Lower lobe of right lung (tissue), 2 donors: ENCODE measurements at places on chromosomes 4 and X.

DNA sequence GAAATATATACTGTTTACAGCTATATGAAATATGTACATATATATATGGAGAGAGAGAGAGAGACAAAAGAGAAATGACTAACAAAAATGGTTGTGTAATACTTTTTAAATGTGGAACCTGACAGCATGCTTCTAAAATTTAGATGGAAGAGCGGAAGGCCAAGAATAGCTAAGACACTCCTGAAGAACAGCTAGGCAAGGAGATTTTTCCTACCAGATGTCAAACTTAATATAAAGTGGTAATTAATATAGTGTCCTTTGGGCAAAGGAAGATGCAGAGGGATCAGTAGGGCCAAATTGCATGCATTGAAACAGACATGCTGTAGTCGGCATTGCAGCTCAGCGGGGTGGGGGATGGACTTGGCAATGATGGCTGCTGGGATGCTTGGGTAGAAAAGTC, 45.2 kb downstream of the ADD1 start:
- no peak for DNase-seq

- DNase-seq: no peak
Measured at GRCh38 chr4:72463724-72464123, 105.3 kb downstream of the ADAMTS3 start.

GRCh38 chr4:2954358-2955185, 8.6 kb downstream of the NOP14 start:
- no peak for DNase-seq

DNA sequence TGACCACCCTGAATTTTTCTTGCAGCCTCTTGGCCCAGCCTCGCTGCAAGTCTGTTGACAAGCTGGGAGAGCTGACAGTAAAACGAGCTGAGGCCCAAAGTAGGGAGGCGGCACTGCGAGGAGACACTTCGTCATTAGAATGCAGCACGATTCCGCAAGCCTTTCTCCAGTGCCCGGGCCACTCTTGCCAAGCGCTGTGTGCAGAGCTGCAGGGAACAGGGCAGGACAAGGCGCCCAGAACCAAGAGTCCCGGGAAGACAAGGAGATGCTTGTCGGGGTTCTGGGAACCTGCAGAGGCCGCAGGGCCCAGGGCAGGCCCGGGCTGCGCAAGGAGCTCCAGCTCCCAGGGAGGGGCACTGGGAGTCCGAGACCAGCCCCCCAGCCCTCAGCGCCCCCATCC, 187.1 kb downstream of the BCOR start:
- DNase-seq: no peak

DNA sequence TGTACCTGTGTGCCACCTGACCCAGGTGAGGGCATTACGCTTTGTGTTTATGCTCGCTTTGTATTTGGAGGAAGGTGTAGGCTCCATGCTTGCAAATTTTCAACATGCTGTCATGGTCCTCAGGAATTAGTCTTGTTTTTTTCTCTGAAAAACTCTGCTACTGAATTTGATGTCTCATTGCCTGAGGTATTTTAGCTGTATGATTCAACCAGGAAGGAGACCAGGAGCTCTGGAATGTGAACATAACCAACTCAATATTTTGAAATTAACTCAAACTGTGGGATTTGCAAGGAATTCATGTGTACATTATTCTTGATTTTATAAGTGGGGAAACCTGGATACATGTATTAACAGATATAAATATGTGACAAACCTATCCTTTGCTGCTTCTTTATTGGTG, 134.1 kb downstream of the SLC4A4 start:
- DNase-seq: no peak

- no peak for DNase-seq
Measured at GRCh38 chr4:89242864-89243732, 64.5 kb downstream of the GPRIN3 start.

- DNase-seq: no peak
Measured at GRCh38 chr4:16652732-16653305, 245.6 kb downstream of the LDB2 start.

- no peak for DNase-seq
Measured at GRCh38 chrX:153565996-153566580, 32.9 kb downstream of the CCNQ start.

- DNase-seq: no peak
Measured at GRCh38 chr4:41144812-41145211, 69.5 kb downstream of the APBB2 start.

- no peak for DNase-seq
Measured at GRCh38 chrX:150696331-150696730, 3.1 kb downstream of the MTMR1 start.

DNA sequence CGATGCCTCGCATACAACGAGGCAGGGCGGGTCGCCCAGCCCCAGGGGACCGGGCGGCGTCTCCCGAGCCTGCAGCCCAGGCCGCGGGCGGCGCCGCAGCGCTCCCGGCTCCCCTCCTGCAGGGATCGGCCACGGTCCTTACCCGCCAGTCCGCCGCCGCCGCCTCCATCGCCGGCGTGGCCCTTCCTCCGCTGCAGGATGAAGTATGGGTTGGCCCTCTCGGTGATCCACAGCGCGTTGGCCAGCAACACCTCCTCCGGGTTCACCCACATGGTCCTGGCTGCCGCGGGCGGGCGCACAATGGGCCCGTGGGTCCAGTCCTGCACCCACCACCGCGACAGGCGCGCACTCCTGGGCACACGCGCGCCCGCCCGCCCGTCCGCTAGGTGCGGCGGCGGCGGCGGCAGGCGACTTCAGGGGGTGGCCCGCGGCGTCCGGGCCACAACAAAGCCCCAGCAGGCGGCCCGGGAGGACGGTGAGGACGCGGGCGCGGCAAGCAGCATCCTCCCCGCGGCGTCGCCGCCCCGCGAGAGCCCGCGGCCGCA, 339 bp downstream of the TBC1D9 start:
- peak; percentile 73 for DNase-seq

DNA sequence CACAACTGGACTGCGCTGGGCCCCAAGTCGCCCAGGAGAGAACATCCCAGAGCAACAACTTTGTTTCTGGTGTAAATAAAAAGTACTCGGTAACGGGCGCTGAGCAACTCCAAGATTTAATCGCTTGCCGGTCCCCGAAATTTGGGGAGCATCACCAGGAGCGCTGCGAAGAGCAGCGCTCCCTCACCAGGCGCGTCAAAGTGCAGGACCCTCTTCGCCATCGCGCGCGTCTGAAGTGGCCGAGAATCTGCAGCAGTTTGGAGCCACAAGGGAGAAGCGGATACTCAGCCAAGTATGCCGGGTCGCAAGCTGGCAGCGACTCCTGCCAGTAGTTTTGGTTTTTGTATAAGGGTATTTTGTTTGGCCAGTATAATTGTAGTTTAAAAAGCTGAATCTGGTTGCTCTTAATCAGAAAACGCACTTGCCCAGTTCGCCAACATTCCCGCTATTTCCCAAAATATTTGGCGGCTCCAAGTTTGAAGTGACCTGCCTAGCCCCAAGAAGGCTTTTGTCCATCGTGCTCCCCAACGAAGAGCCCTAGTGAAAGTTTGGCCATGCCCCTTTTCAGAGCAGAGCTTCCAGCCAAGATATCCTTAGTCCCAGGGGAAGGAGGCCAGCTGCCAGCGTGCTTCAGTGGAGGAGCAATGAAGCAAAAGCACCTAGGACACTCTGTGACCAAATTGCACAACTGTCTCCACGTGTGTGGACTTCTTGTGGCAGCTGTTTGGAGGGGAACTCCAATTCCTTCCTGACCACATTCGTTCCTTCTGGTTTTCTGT, 557 bp upstream of the KDR start:
- peak; percentile 46 for DNase-seq

GRCh38 chrX:109036624-109037023, 300.3 kb upstream of the IRS4 start:
- DNase-seq: no peak

DNA sequence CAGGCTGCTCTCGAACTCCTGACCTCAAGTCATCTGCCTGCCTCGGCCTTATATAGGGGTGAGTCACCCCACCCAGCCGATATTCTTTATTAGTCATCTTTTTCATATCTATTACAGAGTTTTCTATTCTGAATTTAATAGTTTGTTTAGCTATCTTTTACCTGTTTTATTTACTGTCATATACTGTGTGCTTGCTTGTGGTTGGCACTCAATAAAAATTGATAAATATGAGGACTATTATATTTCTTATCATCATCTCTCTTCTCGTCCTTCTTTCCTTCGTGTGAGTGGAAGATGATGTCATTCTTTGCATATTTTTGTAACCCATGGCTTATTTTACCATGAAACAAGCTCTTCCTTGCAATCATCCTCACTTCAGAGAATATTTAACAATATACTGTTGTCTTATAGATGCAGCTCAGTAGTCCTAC, 265.5 kb downstream of the ARHGAP24 start:
- no peak for DNase-seq

GRCh38 chr4:7034262-7035081, 8.7 kb upstream of the TADA2B start:
- DNase-seq: peak; percentile 75

DNA sequence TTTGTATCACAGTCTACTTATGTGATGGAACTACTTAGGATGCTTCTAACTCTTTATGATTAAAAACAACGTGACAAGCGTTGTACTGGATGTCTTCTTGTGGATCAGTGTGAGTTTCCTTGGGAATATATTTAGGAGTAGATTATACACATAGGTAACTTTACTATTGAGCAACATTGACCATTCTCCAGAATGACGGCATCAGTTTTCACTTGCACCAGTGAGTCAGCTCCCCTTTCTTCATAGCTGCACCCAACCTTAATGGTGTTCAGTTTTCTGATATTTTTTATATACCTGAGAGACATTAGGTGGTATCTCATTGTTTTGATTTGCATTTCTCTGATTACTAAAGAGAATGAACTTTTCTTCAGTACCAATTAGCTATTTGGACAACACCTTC, 343.9 kb downstream of the ADGRL3 start:
- no peak for DNase-seq

GRCh38 chr4:41598580-41598979, 60.6 kb downstream of the LIMCH1 start:
- no peak for DNase-seq

DNA sequence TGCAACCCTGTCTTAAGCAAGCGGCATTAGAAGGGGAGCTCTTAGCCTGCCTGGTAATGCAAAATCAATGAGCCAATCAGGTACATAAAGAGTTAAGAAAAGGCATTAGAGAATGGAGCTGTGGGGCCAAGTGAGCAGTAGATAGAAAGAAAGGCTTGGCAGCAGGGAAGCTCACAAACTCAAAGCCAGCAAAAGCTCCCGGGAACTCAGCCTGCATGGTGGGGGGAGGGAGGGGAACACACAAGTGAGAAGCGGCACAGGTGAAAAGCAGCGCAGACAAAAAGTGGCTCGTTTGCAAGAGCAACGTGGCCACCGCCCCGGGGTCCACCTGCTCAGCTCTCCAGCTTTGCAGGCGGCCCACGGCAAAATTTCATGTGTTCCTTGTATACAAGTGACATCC, 818.5 kb downstream of the FAM133A start:
- DNase-seq: no peak

GRCh38 chr4:156497486-156497885, 474.1 kb downstream of the PDGFC start:
- DNase-seq: no peak

DNA sequence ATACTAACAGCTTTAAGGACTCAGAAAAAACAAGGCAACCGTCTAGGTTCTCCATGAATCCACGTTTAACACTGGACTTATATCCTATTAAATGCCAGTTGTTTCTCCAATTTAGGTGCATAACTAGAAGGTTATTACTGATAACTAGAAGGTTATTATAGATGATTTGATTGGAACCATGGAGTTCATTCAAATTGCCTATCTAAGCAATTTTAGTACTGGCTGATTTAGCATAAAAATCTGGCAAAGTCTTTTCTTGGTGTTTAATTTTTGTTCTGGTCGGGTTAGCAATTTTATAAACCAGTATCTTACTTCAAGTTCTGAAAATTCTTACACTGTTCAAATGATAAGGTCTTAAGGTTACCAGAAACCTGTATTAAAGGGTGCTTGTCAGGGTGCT, 672.8 kb upstream of the GNPDA2 start:
- DNase-seq: no peak

DNA sequence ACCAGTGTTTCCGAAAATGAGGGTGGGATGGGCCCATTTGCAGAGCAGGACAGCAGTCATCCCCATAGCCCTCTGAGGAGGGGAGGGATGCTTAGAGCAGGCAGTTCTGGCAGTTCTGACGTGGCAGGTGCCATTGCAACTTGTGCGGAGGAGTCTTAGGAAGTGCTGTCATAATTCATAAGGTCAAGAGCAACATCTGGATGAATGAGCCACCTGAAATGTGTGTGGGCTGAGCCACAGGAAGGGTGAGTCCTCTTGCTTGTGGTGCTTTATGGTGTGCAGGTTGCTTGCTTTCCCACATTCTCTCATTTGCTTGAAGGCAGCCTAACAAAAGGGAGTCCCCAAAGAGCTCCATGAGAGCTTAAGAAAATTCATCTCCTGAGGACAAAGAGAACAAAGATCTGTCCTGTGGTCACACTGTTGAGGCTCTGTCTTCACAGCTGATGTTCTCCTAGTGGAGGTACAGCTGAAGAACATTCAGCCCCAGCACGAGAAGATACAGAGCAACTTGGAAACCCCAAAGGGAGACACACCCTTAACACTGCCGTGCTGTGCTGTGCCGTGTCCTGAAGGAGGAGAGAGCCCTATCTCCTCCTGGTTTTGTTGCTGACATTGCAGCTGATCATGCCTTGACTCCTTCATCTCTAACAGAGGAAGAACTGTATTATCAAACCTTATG, 60.3 kb downstream of the DLG3 start:
- no peak for DNase-seq

- DNase-seq: peak; percentile 88
Measured at GRCh38 chr4:182917182-182918043, at the start of gene DCTD. DCTD (minus strand) TSS chr4:182917386; CDS start chr4:182915568, 1,818 bp downstream.

GRCh38 chr4:30619679-30620078, 100.5 kb upstream of the PCDH7 start:
- DNase-seq: no peak

- no peak for DNase-seq
Measured at GRCh38 chr4:73006286-73006990, 63.1 kb downstream of the COX18 start.

DNA sequence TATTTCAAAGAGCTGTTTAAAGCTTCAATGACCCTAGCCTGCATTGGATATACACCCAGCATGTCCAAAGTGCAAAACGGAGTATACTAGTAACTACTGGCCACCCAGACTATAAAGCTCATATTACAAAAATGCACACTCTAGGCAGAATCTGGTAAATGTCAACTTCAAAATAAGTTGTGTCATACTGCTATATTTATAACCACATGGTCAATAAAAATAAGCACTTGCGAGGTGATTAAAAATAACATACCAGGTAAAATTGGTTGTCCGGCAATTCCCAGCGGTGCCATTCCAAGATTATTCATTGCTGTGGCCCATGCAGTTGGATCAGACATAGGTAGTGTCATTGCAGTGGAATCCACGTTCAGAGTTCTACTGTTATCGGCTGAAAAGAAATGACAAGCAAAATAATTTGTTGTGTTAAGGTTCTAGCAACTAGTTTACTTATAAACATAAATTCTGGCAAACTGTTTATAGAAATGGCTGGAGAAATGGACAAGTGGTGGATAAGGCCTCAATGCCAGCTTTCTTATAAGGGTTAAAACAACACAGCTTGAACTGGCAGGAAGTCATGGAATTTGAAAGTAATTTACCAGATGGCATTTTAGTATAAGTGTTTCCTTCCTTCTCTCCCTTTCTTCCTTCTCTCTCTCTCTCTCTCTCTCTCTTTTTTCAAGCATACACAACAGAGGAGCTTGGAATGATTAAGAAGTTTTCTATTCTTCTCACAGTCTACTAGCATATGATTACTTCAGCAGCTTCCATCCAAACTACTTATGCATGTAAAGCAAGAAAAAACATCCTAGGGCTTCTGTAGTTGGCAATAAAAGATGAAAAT, 199.9 kb downstream of the ENOX2 start:
- no peak for DNase-seq

GRCh38 chr4:186819342-186820086, 95.9 kb upstream of the FAT1 start:
- no peak for DNase-seq
